ENCODE measurements at places on chromosomes 5 and 9.

DNA sequence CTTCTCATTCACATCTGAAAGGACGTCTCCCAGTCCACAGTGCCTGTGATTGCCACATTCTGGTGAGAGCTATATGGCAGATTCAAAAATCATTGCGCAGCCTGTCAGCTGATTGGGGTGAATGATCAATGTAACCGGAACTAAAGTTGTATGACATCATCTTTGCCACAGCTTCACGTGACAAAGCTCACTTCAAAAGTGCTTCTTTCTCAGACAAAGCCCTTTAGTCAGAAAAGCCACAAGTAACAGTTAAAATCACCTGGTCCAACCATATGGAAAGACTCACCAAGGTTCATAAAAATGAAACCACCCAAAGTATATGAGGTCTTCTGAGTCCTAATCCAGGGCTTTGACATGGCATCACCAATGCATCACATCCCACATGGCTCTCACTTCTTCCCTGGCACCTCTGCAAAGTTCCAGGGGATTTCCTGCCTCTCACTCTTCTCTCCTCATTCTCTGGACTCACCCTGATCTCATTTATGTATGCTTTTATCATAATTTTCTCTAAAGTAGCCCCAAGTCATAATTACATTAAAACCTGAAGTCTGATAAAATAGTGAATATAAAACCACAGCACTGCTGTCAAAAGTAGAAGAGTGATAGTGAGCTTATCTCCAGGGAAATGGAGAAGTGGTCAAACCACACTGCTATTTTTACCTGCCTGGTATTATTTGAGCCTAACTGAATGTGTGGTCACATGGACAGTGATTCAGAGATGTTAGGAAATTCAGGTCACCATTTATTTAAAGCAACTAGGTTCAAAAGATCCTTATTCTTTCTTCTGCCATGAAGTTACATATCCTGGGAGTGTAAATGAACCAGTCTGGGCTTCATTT is 193.1 kb upstream of the PTGER4 start:
- DNase-seq: no peak

- DNase-seq: no peak
These were observed 14.9 kb downstream of the LHFPL2 start for GRCh38 chr5:78633700-78634099.

- DNase-seq: no peak
These were observed 3.5 kb upstream of the GADD45G start for GRCh38 chr9:89601306-89601705.

DNA sequence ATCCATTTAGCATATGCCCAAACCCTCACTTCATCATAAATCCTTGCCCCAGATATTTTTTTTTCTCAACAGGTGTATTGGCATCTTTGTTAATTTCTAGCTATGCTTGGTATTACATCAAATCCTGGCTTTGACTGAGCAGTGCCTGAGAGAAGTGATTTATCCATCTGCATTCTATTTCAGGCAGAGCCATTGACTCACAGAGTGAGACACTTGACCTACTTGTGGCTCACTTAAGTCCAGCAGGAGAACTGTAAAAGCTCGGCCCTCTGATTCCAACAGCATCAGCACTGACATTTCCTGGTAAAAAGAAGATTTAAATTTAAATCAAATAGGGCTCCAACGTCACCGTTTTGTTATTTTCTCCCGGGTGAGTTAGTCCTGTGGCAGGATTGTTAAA is 93.4 kb downstream of the PLK2 start:
- no peak for DNase-seq

DNA sequence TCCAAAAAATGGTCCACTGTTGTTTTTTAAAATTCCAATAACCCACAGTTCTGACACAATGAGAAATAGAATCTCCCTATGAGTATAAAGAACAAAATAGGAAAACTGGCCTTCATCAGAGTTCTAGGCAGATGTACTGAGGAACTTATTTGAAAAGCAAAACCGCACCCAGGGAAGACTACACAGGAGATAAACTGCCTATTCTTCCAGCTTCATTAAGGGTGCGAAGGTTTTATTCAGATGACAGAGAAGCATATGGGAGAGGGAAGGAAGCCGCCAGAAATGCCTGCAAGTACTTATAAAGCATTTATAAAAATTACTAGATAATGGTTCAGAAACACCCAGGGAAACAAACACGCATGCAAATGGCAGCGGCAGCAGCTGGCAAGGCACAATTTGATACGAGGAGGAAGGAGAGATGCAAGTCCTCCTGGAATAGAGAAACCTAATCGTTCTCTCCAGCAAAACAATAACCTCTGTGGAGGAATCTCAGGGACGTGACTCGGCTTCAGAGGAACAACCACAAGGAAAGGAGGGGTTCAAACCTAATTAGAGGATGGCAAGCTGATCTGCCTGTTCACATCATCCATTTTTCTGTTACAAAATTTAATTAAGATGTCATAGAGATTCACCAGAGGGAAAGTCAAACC is 9.0 kb downstream of the TTLL11 start:
- DNase-seq: no peak

- DNase-seq: no peak
These were observed 1408.4 kb upstream of the WWC1 start for GRCh38 chr5:166883016-166883415.

- no peak for DNase-seq
These were observed 365.3 kb upstream of the CLINT1 start for GRCh38 chr5:158224253-158224652.

DNA sequence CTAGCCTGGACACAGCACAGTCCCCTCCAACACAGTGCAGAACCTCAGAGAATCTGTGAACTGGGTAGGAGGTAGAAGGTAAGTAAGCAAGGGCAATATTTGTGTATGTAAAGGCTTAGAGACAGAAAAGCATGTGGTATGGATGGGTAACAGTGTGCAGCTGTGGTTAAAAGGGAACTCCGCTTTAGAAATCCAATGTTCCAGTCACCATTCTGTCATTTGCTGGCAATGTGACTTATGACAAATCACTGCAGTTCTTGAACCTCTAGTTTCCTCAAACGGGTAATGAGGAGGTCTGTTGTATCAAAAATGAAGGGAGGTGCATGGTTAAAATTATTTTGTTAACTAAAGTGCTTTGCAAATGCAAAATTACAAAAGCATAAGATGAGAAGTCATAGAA is 125.5 kb upstream of the IFNE start:
- no peak for DNase-seq

DNA sequence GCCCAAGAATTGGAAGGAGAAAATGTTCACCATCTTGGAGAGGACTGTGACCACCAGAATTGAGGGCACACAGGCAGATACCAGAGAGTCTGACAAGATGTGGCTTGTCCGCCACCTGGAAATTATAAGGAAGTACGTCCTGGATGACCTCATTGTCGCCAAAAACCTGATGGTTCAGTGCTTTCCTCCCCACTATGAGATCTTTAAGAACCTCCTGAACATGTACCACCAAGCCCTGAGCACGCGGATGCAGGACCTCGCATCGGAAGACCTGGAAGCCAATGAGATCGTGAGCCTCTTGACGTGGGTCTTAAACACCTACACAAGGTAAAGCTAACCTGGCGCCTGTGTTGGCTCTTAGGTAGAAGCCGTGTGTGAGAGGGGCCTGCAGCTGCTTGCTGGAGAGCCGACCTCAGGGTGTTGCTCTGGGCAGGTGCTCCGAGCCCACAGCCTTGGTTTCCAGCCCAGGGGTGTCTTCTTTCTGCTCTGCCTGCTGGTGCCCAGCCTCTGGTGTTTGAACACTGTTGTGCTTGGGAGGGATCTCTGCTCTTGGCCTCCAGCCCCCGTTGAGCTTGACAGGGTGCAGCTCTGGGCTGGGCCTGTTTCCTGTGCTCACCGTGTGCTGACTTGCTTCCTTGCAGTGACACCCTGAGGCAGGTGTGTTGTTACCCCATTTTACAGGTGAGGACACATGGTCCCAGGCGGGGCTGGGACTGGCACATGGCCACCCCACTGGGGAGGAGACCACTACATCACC is 10.9 kb downstream of the EXOC3 start:
- no peak for DNase-seq

DNA sequence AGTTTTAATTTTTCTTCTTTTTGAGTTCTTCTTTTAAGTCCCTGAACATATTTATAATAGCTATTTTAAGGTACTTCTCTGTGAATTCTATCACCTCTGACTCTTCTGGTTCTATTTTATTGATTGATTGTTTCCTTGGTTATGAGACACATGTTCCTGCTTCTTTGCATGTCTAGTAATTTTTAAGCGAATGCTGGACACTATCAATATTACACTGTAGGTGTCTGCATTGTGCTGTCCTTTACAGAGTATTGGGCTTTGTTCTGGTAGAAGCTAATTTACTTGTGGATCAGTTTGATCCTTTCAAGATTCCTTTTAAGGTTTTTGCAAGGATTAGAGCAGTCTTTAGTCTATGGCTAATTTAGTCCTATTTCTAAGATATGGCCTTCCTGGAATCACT is 195.7 kb downstream of the GAPVD1 start:
- DNase-seq: no peak

GRCh38 chr9:129108805-129109536 is 1.6 kb downstream of the CRAT start:
- peak; percentile 18 for DNase-seq

DNA sequence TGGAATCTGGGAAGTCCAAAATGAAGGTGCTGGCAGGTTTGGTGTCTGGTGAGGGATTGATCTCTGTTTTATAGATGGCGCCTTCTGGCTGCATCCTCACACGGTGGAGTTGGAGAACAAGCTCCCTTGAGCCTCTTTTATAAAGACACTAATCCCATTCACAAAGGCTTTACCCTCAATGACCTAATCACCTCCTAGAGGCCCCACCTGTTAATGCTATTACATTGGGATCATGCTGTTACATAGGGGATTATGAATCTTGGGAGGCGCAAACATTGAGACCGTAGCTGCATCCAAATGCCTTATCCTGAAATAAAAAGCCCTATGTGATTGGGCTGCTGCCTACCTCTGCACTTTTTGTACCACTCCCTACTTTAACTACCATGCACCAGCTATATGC is 197.1 kb upstream of the HMHB1 start:
- no peak for DNase-seq

GRCh38 chr5:139960723-139961383 is 82.2 kb downstream of the NRG2 start:
- peak; percentile 56 for DNase-seq

- DNase-seq: no peak
These were observed 508.4 kb downstream of the NFIB start for GRCh38 chr9:13805546-13805945.

GRCh38 chr5:54807421-54807820 is 178.0 kb downstream of the ESM1 start:
- no peak for DNase-seq

DNA sequence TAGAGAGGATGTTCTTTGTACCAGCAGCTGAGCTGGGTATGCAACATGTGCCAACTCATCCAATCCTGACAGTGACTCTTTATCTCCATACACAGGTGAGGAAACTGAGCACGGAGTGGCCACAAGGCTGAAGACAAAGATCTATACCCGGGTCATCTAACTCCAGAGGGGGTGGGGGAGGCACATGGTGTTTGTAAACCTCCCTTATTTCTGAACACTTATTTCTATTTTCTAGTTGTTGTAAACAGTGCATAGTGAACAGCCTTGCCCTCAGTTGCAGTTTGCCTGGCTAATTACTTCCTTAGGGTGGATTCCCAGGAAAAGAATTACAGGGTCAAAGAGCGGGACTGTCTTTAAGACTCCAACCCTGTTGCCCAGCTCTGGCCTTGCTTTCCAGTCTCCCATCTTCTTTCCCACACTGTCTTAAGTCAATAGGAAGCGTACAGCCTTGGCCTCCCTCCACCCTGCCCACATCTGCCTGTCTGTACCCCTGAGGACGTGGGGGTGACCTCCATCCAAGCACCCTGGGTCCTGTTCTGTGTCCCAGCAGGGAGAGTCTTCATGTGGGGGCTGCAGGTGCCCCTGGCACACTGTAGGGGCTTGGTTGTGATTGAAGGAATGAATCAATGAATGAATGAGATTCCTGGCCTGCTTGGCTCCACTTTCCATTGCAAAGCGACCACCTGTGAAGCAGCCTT is 13.2 kb upstream of the FIBCD1 start:
- no peak for DNase-seq

GRCh38 chr9:137339045-137339907 is 37.2 kb upstream of the NRARP start:
- DNase-seq: no peak

DNA sequence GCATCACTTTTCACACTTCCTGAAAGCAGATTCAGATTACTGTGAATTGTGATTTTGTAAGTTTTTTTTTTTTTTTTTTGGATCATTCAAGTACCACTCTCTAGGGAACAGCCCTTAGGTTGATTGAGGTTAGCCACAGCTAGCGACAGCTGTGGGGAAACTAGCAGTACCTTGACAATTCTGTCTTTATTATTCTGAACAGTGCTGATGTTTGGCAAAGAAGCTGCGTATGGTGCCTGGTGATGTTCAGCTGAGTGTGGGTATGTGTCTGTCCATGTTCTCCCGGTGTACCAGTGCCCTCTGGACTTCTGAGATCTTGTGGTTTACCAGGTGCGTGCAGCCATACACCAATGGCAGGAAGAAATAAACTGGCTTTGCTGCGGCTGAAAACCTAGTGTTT is 117.3 kb upstream of the PLPPR1 start:
- no peak for DNase-seq

- no peak for DNase-seq
These were observed 199.0 kb downstream of the DTWD2 start for GRCh38 chr5:118789366-118789765.

DNA sequence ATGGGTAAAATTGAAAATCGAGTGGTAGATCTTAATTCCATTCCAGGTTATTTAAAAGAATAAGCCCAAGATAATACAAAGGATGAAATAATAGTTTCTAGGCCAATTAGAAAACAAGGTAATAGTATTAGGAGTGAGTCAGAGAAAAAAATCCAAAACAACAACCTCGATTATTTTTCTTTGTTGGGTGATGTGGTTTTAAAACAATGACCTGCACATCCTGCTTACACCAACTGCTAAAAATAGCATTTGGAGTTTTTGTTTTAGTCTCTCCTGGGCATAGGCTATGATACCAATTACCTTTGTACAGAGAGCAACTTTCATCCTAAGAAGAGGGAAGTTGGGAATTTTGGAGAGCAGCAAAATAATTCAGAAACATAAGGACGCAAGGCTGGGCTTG is 101.7 kb upstream of the MYO10 start:
- no peak for DNase-seq

DNA sequence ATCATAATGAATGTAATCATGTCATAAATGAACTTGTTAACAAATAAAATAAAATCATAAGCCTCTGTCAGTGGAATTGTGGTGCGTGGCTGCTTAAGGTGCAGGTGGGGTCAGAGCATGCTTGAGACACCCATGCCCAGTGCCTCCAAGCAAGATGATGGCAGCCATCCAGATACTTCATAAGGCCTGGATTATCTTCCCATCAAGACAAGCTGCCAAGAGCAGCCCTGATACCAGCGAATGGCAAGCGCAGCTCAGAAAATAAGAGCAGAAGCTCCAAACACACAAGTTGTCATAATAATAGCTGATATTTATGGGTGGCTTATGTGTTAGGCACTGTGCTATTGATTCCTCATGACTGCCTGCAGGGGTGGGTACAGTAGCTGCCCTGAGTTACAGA is 21.8 kb upstream of the LMX1B start:
- no peak for DNase-seq

DNA sequence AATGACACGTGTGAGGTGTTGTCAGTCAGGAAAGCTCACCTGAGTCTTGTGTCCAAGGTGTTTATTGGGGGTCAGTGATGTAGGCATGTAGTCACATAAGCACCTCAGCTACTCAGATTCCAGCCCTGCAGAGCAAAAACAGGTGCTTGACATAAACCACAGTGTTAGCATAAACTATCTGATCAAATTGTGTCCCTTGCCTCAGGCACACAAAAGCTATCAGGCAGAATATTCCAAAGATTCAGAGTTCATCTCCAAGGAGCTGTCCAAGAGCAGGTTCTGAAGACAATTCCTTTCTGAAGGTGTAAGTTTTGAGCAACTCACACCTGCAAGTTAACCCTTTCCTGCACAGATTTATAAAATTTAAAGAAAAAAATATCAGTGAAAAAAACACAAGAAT is 102.2 kb upstream of the ITGA1 start:
- no peak for DNase-seq

Measured in cerebellar cortex (tissue), 1 donor.